Keratinocyte (primary cell): ENCODE measurements at places on chromosomes 12 and 14.

DNA sequence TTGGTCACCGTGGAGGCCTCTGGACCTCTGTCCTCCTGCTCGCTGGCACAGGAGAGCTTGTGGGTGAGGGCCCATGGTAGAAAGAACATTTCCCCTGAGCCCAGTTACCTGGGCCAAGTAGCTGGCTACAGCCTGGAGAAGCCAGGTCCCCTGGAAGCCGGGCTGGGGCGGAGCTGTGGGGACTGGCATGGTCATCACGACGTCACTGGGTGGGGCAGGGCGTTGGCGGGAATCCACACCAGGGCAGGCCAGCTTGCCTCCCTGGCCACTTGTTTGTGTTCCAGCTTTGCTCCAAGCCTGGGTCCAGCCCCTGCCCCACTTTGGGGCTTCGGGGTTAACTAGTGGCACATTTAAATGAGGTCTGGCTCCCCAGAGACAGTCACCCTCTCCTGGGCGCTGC, 35.0 kb upstream of the SLC24A4 start:
- DNase-seq: no peak

- DNase-seq: no peak
Observed at GRCh38 chr14:23182372-23183157, 895 bp downstream of the SLC7A8 start.

GRCh38 chr14:61752626-61753025, 9.6 kb upstream of the SNAPC1 start:
- no peak for DNase-seq

GRCh38 chr14:20219033-20219432, 4.5 kb upstream of the OR11H6 start:
- no peak for DNase-seq

DNA sequence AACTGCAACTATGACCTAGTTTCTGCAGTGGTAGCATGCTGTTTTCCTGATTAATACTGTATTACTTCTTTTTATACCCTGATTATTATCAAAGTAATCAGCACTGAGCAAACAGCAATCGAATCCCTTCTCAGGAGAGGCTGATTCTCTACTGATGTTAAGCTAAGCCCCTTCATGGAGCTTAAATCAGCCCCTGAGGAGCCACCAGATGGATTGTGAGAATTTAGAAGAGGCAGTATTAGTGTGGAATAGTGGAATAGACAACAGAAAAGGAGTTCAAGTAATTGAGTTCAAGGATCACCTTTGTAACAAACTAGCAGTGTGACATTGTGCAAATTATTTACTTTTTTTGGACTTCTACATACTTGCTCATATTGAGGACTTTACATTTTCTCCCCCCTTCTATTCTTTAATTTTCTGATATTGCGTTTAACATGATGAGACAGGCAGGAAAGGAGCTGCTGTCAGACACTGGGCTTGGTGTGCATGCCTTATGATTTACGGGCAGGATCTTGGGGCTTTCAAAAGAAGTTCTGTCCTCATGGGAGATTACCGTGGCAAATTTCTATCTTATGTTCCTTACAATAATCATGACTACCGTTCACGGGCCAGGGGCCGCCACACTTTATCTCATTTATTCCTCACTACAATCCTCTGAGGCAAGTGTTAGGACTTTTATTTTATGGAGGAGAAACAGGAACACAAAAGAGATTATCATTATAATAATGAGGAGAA, 68.0 kb downstream of the PTPRR start:
- DNase-seq: no peak

- DNase-seq: no peak
Observed at GRCh38 chr14:24052656-24053547, 1.1 kb downstream of the CARMIL3 start.

- DNase-seq: no peak
Observed at GRCh38 chr12:46916796-46917419, 91.1 kb upstream of the SLC38A4 start.

DNA sequence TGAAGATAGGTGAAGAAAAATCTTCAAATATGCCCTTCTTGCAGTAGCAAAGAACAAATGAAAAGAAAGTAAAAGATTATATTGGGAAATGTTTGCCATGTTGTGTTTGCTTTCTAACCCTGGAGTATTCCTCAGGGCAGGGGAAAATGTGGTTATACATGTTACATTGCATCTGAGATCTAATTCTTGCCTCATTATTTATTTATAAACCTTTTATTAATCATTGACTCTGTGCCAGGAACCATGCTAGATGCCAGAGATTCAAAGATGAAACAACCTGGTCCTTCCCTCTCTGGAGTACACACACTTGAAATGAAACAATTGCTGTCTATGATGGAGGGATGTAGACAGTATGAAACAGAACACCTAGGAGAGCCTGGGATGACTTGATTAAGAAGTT, 128.1 kb upstream of the HMGA2 start:
- DNase-seq: no peak

- DNase-seq: no peak
Observed at GRCh38 chr14:104821971-104822608, 21.2 kb downstream of the ZBTB42 start.

- no peak for DNase-seq
Observed at GRCh38 chr14:89319687-89320086, 97.3 kb downstream of the FOXN3 start.

GRCh38 chr12:8687846-8688601, 9.8 kb upstream of the RIMKLB start:
- DNase-seq: peak; percentile 73

- DNase-seq: no peak
Observed at GRCh38 chr14:100784523-100785337, 41.2 kb upstream of the MEG3 start.

DNA sequence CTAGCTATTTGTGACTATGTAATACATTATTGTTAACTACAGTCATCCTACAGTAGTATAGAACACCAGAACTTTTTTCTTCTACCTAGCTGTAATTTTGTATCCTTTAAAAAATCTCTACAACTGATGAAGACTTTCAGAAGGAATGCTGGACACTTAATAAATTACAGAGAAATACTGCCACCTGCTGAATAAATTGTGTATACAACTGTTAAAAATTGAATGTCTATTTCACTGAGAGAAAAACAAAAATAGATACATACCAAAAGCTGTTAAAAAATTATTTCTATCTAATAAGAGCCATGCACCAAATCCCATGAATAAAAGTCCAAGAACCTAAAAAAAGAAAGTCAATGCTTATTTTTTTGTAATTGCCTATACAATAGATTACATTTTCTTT, 6.6 kb downstream of the TSPAN19 start:
- DNase-seq: no peak

DNA sequence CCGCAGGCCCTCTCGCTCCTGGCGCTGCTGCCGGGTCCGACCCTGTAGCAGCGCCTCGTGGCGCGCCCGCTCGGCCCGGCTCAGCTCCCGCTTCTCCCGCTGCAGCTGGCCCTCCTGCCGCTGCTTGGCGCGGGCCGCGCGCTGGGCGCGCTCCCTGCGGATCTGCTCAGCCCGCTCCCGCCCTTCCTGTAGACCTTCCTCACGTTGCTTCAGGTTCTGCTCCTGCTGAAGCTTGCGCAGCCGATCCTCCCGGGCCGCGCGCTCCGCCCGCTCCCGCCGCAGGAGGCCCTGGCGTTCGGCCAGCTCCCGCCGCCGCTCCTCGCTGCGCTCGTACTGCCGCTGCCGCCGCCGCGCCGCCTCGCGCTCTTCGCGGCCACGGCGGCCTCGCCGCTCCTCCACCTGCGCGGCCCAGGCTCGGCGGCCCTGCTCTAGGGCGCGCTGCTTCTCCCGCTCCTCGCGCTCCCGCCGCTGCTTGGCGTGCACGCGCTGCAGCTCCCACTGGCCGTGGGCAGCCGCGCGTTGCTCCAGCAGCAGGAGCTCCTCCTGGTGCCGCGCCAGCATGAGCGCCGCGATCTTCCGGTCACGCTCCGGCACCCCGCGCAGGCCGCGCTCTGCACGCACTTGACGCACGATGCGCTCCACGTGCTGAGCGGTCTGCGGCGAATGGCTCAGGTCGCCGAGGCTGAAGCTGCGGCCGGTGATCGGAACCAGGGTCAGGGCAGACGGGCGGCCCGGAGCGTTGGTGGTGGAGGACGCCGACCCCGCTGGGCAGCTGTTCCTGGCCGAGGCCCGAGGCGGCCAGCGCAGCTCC, 2.4 kb downstream of the CCDC177 start:
- DNase-seq: no peak

- no peak for DNase-seq
Observed at GRCh38 chr14:65738339-65738738, 325.8 kb downstream of the FUT8 start.

DNA sequence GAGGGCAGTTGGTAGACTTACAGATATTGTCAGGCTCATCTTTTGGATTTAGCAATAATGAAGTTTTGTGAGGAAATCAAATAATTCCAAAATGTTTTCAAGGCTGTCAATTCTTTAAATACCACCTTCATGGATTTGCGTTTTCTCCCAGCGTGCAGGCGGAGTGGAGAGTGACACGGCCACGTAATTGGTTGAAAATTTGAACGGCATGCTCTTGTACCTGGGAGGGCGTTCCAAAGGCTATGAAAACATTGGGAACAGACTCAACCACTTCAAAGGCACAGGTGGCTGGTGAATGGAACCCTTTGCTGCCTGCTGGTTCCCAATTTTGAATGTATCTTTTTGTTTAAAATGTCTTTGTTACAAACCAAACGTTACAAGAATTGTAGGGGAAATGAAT, 12.4 kb downstream of the SMIM41 start:
- no peak for DNase-seq

DNA sequence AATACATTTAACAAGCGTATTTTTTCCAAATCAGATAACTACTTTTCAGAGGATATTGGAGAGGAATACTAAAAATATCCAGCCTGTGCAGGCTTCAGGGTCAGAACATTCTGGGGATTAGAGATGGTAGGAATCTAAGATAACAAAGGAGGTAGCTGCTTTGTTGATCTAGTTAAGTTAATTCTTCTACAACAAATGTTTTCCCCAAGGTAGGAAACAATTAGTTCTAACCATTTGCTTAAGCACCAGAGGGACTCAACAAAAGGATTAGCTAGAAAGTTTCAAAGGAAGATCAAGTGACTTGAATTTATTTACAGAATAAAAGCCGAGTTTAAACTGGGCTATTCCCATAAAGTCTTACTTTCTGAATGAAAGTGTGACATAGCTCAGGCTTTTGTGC, 524.2 kb downstream of the TMTC2 start:
- no peak for DNase-seq

GRCh38 chr14:39641224-39641623, 209.0 kb upstream of the FBXO33 start:
- no peak for DNase-seq

DNA sequence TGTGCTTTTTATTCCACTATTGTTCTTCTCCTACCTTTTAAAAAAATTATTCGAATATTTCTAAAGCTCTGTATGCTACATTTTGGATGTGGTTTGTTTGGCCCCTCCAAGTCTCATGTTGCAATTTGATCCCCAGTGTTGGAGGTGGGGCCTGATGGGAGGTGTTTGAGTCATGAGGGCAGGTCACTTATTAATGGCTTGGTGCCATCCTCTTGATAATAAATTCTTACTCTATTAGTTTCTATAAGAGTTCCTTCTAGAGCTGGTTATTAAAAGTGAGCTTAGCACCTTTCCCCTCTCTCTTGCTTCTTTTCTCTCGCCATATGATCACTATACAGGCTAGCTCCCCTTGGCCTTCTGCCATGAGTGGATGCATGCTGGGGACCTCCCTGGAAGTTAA, 445.6 kb upstream of the PDE3A start:
- no peak for DNase-seq

DNA sequence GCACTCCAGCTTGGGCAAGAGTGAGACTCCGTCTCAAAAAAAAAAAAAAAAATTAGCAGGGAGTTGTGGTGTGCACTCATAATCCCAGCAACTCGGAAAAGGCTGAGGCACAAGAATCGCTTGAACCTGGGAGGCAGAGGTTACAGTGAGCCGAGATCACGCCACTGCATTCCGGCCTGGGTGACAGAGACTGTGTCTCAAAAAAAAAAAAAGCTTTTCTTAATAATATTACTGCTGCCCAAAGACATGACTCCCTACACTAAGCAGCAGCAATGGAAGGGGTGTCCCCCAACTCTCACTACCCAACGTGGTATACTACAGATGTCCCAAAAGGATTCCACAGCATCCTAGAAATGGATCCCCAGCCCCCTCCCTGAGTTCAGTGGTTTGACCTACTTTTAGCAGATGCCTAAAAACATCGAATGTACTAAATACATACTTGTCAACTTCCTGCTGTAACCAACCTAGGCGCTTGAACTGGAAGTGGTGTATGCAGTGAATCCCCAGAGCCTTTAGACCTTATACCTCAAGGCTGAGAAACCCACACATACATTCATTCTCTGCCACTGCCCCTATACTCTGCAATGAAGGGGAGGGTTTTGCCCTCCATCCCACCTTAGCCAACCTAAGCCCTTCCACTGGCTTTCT, 8.5 kb upstream of the FKBP11 start:
- DNase-seq: no peak

- no peak for DNase-seq
Observed at GRCh38 chr12:49276304-49277290, 11.7 kb downstream of the TUBA1C start.

DNA sequence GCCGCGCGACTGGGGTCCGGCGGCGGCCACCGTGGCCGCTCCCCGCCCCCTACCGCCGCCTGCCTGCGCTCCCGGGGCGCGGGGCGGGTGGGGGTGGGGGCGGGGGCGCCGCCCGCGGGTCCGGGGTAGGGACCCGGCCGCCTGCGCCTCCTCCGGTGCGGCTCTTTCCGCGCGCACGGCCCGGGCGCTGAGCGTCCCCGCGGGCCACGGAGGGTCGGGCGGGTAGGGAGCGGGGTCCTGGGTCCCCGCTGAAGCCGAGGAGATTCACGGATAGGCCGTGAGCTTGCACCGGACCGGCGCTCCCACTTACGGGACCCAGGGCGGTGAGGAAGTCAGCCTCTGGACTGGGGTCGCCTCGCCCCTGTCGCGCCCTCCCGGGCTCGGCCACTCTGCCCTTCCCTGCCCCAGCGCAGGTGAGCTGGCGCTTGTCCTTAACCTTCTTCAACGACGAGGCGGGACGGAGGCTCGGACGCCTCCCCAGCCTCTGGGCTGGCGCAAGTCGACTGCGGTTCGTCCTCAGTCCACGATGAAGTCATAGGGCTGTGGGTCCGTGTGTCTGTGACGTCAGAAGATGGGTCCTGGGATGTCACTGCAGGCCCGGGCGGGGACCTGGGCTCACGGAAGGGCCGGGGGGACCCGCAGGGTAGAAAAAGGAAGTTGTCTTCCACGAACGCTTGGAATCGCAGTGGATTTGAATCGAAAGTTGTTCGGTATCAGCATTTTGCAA, 514 bp downstream of the FBXO34 start:
- peak; percentile 45 for DNase-seq

DNA sequence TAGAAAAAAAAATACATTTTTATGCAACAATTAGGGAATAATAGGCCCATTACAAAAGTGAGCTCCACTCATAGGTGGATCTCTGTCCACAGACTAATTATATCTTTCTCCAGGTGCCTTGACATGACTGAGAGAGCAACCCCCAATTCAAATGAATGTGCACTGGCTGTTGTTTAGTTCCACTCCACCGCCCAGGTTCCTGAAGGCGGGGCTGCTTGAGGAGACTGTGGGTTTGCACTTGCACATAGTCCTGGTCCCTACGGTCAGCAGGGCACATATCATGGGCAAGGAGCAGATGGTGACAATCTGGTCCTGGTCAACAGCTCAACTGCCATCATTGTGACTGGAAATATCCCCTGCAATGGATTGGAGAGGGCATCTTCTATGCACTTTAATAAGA, 195.6 kb upstream of the PWP1 start:
- DNase-seq: no peak
